ENCODE measurements at places on chromosomes 4 and X.

- DNase-seq = no peak
- peaks cover 6% of the 10 kb centered on the region for H3K27me3 ChIP-seq
- H3K27ac ChIP-seq = peak overlapping the region; percentile 52
- H3K4me1 ChIP-seq = peaks cover 44% of the 10 kb centered on the region
These were observed 1.5 kb downstream of the LRPAP1 start for GRCh38 chr4:3530663-3531254.

GRCh38 chr4:141713185-141713584 is 76.8 kb downstream of the IL15 start:
- H3K4me1 ChIP-seq = no peaks in the 10 kb centered on the region
- H3K27ac ChIP-seq = no peak overlapping the region
- H3K4me3 ChIP-seq = no peak overlapping the region
- DNase-seq = no peak
- H3K27me3 ChIP-seq = no peaks in the 10 kb centered on the region

GRCh38 chr4:77578145-77578544 is 27.5 kb upstream of the CXCL13 start:
- no peak overlapping the region for H3K4me3 ChIP-seq
- peaks cover 23% of the 10 kb centered on the region for H3K27me3 ChIP-seq
- no peak for DNase-seq
- H3K36me3 ChIP-seq = no peaks in the 10 kb centered on the region
- peaks cover 36% of the 10 kb centered on the region for H3K4me1 ChIP-seq

DNA sequence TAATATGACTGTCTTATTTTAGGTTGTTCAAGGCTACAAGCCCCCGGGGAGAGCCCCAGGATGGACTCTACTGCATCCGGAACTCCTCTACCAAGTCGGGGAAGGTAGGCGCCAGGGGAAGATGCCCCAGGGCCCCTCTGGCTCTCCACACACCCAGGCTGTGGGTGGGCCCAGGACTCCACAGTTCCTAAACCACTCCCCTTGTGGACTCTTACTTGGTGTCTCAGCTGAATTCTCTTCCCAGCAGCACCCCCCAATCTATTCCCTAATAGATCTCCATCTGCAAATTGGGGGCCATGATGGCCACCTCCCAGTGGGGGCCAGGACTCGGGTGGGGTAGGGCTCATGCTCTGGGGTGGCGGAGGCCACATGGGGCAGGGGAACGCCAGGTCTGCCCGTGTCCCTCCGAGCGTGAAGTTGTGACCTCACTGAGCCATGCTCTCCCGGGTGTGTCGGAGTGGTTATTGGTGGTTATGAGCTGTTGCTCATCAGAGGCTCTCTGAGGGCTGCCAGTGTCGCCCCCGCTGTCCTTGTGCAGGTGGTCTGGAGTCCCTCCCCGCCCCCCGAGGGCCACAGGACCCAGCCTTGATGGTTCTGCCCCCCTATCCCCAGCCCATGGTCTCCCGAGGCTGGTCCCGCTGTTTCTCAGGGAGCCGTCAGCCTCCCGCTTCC is 11.2 kb upstream of the ADD1 start:
- peaks cover 87% of the 10 kb centered on the region for H3K36me3 ChIP-seq
- peak; percentile 28 for DNase-seq
- H3K27ac ChIP-seq = peak overlapping the region; percentile 50
- no peak overlapping the region for H3K4me3 ChIP-seq

GRCh38 chr4:168397611-168398169 is 79.1 kb upstream of the DDX60 start:
- H3K4me3 ChIP-seq = no peak overlapping the region
- no peaks in the 10 kb centered on the region for H3K4me1 ChIP-seq
- DNase-seq = no peak

DNA sequence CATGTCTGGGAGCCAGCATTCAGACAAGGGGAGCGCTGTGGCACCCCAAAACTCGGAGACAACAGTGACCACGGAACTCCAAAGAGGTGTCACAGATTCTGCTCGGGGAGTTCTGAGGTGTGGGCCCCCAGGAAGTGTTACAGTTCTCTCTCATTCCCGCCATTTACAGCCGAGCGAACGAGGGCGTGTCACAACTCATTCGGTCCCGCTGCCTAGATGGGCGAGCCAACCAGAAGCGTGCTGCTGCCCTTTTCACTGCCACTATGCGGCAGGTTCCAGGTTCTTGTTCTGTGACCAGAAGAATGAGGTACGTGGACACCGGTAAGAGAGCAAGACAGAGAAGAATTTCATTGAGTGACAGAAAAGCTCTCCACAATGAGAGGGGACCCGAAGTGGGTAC is 1370.6 kb upstream of the AGA start:
- no peaks in the 10 kb centered on the region for H3K36me3 ChIP-seq
- no peaks in the 10 kb centered on the region for H3K4me1 ChIP-seq
- no peak overlapping the region for H3K4me3 ChIP-seq

- no peak overlapping the region for H3K4me3 ChIP-seq
- H3K36me3 ChIP-seq = no peaks in the 10 kb centered on the region
- no peak overlapping the region for H3K27ac ChIP-seq
- no peak for DNase-seq
- no peaks in the 10 kb centered on the region for H3K4me1 ChIP-seq
These were observed 86.0 kb downstream of the NDST3 start for GRCh38 chr4:118120120-118120760.

- no peaks in the 10 kb centered on the region for H3K27me3 ChIP-seq
- H3K4me1 ChIP-seq = peaks cover 41% of the 10 kb centered on the region
- no peak overlapping the region for H3K27ac ChIP-seq
- H3K4me3 ChIP-seq = no peak overlapping the region
- H3K36me3 ChIP-seq = peaks cover 55% of the 10 kb centered on the region
These were observed 338.4 kb downstream of the NR3C2 start for GRCh38 chr4:148103597-148104355.

DNA sequence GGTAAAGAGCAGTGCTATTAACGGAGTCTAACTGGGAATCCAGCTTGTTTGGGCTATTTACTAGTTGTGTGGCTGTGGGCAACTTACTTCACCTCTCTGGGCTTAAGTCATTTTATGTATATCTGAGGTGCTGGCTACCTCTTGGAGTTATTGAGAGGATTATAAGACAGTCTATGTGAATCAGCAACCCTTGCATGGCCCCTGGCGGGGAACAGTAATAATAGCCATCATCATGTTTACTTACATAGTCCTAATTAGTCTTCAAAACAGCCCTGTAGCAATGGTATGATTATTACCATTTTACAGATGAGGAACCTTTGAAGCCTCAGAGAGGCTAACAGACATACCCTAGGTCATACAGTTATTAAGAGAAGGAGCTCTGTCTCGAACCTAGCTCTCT is 1.5 kb downstream of the HPRT1 start:
- H3K27me3 ChIP-seq = peaks cover 5% of the 10 kb centered on the region
- peak overlapping the region; percentile 93 for H3K27ac ChIP-seq
- peaks cover 31% of the 10 kb centered on the region for H3K36me3 ChIP-seq
- no peak for DNase-seq
- peak overlapping the region; percentile 87 for H3K4me3 ChIP-seq

- H3K4me3 ChIP-seq = no peak overlapping the region
- H3K27me3 ChIP-seq = peaks cover 24% of the 10 kb centered on the region
- no peak for DNase-seq
These were observed 30.3 kb downstream of the AREG start for GRCh38 chr4:74475091-74475800.

GRCh38 chrX:18964901-18965300 is 19.0 kb downstream of the PHKA2 start:
- peaks cover 8% of the 10 kb centered on the region for H3K27me3 ChIP-seq
- DNase-seq = no peak
- no peak overlapping the region for H3K4me3 ChIP-seq
- no peaks in the 10 kb centered on the region for H3K36me3 ChIP-seq
- H3K4me1 ChIP-seq = peaks cover 15% of the 10 kb centered on the region

Data from activated T-cell treated with anti-CD3 and anti-CD28 coated beads, Interleukin-2, amount 50 U/mL, for 24 hours (primary cell).